Endothelial cell of umbilical vein (primary cell): ENCODE measurements at places on chromosomes 7 and 10. TPM values are rescaled to one million over a fixed set of nuclear protein-coding genes. Genes with fewer than 3 reads are reported as not detected.
A peak's percentile ranks its signal among the peaks of the same experiment; 100 is the strongest.

MALSU1 gene
- total RNA-seq = 58.4 and 62.6 TPM in 2 replicates

SFTPA1 gene
- not detected in 2 replicates for total RNA-seq

- H3K36me3 ChIP-seq = no peaks in the 10 kb centered on the region
- H3K27ac ChIP-seq = no peak overlapping the region
- H3K4me1 ChIP-seq = no peaks in the 10 kb centered on the region
- DNase-seq = no peak
- H3K27me3 ChIP-seq = peaks cover 8% of the 10 kb centered on the region
Measured at GRCh38 chr7:139811066-139811465, 18.0 kb upstream of the TBXAS1 start.

DNA sequence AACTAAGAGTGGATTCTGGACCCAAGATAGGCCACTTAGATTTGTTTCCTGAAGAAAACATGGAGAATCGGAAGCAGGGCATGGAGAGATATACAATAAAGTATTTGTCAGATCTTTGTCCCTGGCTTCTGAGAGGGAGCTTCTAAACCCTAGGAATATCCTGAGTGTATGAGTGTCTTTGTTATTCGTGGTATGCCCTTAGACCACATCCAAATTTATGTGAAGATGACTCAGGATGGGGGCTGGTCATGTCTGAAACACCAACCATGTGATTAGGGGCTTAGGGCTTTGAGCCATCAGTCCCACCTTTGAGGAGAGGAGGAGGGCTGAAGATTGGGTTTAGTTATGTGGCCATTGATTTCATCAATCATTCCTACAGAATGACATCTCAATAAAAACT, 69.7 kb upstream of the PLPP4 start:
- no peaks in the 10 kb centered on the region for H3K27me3 ChIP-seq
- no peak overlapping the region for H3K27ac ChIP-seq
- H3K36me3 ChIP-seq = no peaks in the 10 kb centered on the region
- H3K4me1 ChIP-seq = peaks cover under 1% of the 10 kb centered on the region

GRCh38 chr10:132363921-132364593, 32.1 kb downstream of the LRRC27 start:
- H3K27me3 ChIP-seq = no peaks in the 10 kb centered on the region
- H3K4me1 ChIP-seq = no peaks in the 10 kb centered on the region
- DNase-seq = peak; percentile 17
- no peak overlapping the region for H3K4me3 ChIP-seq
- no peaks in the 10 kb centered on the region for H3K36me3 ChIP-seq

- H3K27ac ChIP-seq = peak overlapping the region; percentile 63
- H3K36me3 ChIP-seq = no peaks in the 10 kb centered on the region
- H3K4me3 ChIP-seq = no peak overlapping the region
- no peak for DNase-seq
Measured at GRCh38 chr10:103850572-103850895, 4.8 kb downstream of the SH3PXD2A start.

DNA sequence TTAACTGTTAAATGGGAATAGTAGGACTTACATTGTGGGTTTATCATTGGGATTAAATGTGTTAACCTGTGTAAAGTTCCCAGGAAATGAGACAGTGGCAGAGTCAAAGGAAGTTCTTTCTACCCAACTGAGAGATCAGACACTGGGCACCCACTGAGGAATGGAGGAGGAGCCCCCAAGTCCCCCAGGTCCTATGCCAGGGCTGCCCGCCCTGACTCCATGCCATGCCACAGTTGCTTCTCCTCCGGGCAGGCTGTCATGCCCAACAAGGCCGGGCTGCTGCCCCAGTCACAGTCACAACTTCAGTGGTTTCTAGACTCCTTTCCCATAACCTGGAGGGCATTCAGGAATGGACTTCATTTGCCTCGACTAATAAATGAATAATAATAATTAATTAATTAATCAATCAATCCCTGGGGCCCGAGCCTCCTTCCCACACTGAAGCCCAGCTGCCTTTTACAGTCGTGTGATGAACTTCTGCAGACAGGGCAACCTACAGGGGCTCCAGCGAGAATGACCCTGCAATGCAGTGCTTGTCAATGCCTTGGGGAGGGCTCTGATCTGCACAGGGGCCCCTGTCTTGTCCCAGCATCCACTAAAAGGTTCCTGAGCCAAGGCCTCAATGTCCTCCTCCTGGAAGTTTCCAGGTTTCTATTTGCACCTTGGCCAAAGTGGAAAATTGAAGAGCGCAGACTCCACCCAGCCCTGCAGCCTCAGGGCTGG, 32.4 kb downstream of the DRGX start:
- no peaks in the 10 kb centered on the region for H3K36me3 ChIP-seq
- H3K4me3 ChIP-seq = no peak overlapping the region
- no peak overlapping the region for H3K27ac ChIP-seq
- no peaks in the 10 kb centered on the region for H3K4me1 ChIP-seq
- DNase-seq = no peak

- no peaks in the 10 kb centered on the region for H3K27me3 ChIP-seq
- H3K4me3 ChIP-seq = no peak overlapping the region
- no peaks in the 10 kb centered on the region for H3K36me3 ChIP-seq
- H3K27ac ChIP-seq = no peak overlapping the region
- peaks cover 6% of the 10 kb centered on the region for H3K4me1 ChIP-seq
Measured at GRCh38 chr7:28112883-28113540, 67.6 kb downstream of the JAZF1 start.

DNA sequence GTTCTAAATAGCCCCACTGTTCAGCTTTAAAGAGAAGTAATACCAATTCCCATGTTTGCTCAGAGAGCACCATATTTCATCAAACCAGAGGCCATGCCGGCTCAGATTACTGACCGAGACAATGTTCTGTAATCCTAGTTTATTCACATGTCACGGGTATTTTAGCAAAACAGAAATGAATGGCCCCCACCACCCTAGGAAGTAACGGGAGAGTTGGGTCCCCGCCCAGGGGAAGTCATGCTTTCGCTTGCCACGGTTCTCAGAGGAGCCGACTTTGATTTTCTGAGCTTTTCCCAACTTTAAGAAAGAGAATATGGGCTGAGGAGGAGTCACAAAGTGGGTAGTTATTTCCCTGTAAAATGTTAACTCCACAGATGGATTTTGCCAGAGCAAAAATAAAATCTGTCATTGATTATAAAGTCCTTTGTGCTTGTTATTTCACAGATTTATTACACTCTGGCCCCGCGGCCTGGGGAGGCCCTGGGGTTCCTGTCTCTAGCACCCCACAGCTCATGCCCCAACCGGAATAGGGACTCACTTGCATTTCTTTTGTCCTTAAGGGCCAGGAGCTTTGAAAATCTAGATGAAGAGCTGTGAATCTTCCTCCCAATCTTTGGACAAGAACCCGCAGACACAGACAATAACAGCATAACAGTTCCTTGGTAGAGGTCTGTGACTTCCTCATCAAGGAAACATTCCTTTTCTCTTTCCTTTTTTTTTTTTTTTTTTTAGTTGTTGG, 3.7 kb upstream of the GDF10 start:
- no peaks in the 10 kb centered on the region for H3K36me3 ChIP-seq
- no peaks in the 10 kb centered on the region for H3K4me1 ChIP-seq
- peaks cover 21% of the 10 kb centered on the region for H3K27me3 ChIP-seq
- H3K27ac ChIP-seq = no peak overlapping the region
